Stimulated activated CD4-positive, alpha-beta T cell treated with anti-CD3 and anti-CD28 coated beads, Interleukin-4, amount 100 ng/mL, for 1 hour (primary cell): ENCODE measurements at places on chromosomes 3 and 15.

GRCh38 chr15:76588811-76589747, 252.5 kb downstream of the ISL2 start:
- DNase-seq, result no peak

DNA sequence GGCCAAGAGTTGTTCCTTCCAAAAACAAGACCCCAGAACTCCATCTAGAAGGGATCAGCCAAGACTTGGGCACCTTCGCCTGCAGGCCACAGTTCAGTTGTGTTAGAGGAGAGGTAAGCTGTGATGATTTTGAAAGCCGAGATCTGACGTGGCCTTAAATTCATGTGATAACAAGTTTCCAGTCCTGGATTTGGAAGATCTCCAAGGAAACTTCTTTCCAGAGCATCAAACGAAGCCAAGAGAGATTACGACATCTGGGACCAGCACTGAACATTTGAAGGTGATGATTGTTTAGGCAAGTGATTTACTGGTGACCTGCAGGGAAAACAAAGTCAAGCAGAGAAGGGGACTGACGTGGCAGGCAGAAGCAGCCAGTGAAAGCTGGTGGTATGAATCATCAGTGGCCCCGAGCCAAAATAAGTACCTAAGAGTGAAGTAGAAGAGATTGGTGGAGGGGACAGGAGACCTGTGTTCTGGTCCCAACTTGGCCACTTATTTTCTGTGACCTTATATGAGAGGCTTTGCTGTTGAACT, 339.0 kb upstream of the PROK2 start:
- DNase-seq, result no peak

GRCh38 chr15:82554351-82554750, 14.1 kb upstream of the RPS17 start:
- no peak for DNase-seq

- DNase-seq, result no peak
These were observed 89.3 kb downstream of the LPP start for GRCh38 chr3:188243124-188243795.

DNA sequence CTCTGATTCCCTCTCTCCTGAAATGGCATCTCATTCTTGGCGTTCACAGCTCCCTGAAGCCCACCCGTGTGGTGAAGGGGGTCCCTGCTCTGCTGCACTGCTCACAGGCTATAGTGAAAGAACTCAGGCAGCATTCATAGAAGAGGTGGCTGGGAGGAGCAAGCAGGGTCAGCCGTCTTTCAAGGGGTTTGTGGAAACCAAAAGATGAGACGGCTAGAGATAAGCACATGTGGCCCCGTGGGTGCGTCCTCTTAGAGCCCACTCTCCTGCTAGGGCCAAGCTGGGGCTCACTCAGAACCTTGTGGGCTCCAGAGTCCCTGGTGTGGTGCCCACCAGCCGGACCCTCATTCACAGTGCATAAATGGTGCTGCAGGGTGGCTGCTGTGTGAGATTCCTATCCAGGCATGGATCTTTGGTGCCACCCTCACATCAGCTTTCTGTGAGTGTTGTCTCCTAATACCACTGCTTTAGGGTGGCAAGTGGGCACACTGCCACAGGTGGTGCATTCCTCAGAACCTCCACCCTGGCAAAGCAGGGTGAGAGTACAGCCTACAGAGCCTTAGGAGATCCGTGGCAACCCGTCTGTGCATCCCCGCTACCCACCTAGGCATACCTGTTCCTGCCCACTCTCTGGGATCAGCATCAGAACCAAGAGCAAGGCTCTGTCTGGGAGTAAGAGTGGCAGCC, 11.2 kb upstream of the SEMA4B start:
- no peak for DNase-seq

DNA sequence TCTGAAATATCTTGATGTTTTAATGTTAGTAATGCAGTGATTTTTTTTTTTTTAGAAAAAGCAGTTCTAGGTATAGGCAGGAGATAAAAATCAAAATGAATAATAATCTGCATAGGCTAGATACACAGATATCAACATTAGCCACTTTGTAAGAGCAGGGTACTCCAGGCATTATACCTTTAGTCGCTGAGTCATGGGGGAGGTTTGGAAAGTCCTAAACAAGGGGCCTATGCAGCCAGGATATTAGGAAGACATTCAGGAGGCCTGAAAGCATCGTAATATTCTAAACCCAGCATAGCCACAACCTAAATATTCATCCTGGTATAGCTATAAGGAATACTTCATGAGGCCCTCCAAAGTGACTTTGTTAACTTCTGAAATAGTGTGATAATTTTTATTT, 258.1 kb upstream of the NECTIN3 start:
- DNase-seq, result no peak

DNA sequence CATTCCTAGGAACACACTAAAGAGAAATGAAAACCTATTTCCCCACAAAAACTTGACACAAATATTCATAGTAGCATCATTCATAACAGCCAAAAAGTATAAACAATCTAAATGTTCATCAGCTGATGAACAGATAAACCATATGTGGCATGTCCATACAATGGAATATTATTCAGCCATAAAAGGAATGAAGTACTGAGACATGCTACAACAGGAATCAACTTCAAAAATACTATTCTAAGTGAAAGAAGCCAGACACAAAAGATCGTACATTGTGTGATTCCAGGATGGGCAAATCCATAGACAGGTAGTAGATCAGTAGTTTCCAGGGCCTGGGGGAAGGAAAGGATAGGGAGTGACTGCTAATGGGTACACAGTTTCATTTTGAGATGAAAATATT, 118.0 kb downstream of the GSK3B start:
- DNase-seq, result no peak

DNA sequence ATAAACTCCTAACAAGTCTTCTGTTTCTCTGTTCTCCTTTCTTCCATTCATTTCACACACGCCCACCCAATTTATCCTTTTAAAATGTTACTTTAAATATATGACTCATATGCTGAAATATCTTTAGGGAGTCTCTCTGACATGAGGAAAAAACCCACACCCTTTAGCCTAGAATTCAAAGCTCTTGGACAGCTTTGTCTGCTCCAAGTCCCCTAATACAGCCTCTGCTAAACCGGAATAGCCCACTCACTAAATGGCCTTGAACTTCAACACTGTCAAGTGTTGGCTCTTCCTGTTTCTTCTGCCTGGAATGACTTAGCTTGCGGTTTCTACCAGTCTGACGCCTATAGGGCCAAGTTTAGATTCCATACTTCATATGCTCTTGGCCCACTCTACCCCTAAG, 3.3 kb upstream of the CD96 start:
- no peak for DNase-seq

DNA sequence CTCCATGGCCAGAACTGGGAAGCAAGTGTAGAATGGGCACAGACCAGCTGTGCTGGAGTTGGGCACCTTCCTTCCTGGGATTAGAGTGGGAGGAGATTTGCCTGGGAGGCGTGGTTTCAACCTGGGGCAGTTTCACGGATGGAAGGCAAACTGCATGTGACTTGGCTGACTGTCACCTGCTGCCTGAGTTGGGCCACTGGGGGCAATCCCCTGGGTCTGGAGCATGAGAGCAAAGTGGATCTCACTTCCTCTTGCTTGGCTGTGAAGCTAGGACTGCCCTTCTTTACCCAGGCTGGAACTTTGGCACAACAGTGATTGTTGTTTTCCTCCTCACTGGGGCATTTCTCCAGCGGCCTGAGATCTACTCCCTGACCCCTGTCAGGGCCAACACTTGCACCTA, 1247.0 kb upstream of the EPHA6 start:
- DNase-seq, result no peak
